ENCODE measurements at places on chromosomes 5 and 9. TPM values are rescaled to one million over a fixed set of nuclear protein-coding genes. Genes with fewer than 3 reads are reported as not detected.

Gene PCDHGA10
- total RNA-seq, result 8.6 TPM

Gene AP3B1
- 58.2 TPM for total RNA-seq

Gene SUSD3
- total RNA-seq, result 0.37 TPM

Gene PCDHGC5
- 10.2 TPM for total RNA-seq

Gene FAM13B
- total RNA-seq, result 19.9 TPM

Gene CAMK4
- total RNA-seq, result 10.3 TPM

Gene GABRA6
- total RNA-seq, result not detected

Gene LCN2
- total RNA-seq, result not detected

Gene BICD2
- 77.2 TPM for total RNA-seq

Gene PCAT7
- total RNA-seq, result 0.30 TPM

Gene SMIM33
- total RNA-seq, result not detected

Gene SNX30
- 39.8 TPM for total RNA-seq

Gene WNK2
- total RNA-seq, result not detected
